ENCODE measurements at places on chromosomes 6 and 20.

- no peak for DNase-seq
Measured at GRCh38 chr20:37991908-37992307, 41.3 kb downstream of the TTI1 start.

GRCh38 chr6:16948396-16948795 is 153.5 kb upstream of the STMND1 start:
- no peak for DNase-seq

GRCh38 chr20:35368666-35369423 is 42.9 kb downstream of the UQCC1 start:
- no peak for DNase-seq

DNA sequence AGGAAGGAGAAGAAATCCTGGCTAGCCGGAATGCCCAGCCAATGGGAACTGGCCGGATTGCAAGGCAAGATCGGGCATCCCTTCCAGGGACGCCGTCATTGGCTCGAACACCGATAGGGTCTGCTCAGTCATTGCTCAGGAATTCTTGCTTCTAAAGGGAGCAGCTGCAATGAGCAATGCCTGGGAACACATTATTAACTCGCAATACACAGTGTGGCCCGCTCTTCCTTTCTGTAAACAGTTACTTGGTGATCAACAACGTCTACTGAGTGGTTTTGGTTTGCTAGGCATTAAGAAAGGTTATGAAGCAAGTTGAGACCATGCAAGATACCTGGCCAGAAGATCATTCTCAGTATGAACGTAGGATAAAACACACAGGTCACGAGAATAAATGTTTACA is 165.4 kb upstream of the CITED2 start:
- no peak for DNase-seq

GRCh38 chr6:162973151-162973872 is 245.5 kb downstream of the PACRG start:
- no peak for DNase-seq

GRCh38 chr6:158284876-158285655 is 27.2 kb upstream of the TULP4 start:
- no peak for DNase-seq

GRCh38 chr6:76982476-76983199 is 480.7 kb downstream of the HTR1B start:
- no peak for DNase-seq

DNA sequence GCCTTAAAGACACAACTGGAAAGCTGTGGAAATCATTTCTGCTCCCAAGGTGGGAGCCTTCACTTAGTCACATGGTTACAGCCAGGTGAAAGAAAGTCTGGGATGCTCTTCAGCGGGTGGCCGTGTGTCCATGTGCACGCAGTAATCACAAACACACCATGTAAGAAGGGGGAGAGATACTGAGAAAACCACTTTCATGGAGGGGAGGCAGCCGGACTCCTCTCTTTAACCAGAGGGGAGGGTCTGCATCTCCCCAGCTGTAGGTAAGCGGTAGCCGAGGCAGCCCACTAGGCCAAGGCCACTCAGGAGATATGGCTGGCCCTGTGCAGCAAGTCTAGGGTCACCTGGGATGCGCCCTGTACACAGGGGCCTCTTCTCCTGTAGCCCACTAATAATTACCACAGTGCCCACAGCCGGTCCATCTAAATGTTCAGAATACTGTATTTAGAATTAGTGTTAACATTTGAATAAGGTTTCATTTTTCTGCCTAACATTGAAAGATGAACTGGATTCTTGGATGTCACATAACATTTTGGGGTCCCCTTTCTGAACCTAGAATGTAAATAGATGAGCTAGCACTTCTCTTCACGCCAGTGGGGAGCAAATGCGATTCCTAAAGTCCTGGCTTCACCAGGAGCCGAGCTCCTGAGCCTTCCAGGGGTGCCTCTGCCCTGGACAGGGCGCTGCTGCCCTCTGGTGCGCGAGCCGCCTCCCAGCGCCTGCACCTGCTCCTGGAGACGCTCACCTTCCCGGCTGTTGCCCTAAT is 15.9 kb downstream of the GPR31 start:
- DNase-seq, result peak; percentile 36

DNA sequence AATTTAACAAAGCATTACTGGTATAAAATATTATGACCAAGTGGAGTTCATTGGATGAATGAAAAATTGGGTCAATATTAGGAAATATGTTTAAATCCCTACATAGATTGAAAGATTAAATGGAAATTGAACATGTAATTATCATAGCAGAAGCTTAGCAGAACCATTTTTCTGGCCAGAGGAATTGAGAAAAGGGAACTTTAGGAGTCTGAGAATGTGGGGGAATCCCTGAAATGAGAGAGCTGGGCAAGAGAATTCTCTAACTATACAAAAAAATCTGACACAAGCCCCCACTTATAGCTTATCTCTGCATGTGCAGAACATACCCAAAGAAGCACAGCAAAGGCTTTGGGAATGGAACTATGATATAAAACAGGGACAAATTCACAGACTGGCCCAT is 67.4 kb upstream of the ARHGAP18 start:
- no peak for DNase-seq

GRCh38 chr20:13220194-13220903 is 725 bp upstream of the ISM1 start:
- DNase-seq, result no peak

- DNase-seq, result no peak
Measured at GRCh38 chr6:169160091-169160854, 93.4 kb downstream of the THBS2 start.

DNA sequence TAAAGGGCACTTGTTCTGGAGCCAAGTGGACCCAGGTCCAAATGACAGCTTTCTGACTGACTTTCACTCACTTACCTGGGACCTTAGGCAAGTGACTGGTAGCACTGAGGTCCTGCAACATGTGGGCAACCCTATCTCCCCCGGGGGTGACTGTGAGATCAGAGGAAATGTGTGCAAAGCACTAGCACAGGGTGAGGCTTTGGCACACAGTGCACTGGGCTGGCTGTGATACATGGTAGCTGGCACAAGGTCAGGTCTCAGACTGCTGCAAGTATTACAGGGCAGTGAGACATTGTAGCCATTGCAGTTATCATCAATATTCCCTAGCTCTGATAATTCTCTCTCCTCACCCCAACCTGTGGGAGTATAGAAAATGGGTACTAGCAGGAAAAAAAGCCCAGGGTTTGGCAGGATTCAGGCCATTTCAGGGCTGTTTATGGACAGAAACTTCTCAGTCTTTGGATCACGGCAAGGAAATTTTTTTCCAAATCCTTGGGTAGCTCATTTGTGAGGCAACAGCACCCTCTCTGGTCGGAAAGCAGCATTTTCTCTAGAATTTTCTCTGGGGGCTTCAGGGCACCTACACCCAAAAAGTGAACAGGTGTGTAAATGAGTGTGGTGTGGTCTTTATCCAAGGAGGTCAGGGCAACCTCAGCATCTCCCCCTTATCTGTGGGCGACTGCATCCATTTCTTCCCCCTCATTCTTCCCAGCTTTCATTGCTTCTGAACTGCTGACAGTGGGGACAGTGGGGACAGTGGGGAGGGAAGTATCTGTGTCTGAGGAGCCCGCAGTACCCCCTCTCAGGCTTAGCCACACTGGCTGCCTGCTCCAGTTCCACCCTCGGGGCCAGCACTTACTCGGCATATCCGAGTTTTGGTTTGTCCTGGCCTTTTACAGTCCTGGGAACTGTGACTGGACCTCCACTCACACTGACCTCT is 148.7 kb upstream of the PHACTR3 start:
- DNase-seq, result no peak

DNA sequence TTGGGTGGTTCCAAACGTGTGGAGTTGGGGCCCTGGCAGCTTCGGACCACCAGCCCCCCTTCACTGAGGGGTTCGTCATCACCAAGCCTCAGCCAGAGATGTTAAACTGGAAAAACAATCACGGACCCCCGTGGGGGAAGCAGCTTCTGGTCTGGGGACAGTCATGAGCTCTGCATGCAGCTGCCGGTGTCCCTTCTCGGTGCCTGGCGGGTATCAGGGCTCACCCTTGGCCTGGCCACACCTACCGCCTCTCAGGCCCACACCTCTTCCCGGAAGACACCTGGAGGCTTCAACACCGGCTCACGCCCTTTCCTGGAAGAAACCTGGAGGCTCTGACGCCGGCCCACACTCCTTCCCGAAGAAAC is 77.8 kb upstream of the BHLHE23 start:
- no peak for DNase-seq

GRCh38 chr20:63950701-63951397 is 5.4 kb downstream of the UCKL1 start:
- no peak for DNase-seq

DNA sequence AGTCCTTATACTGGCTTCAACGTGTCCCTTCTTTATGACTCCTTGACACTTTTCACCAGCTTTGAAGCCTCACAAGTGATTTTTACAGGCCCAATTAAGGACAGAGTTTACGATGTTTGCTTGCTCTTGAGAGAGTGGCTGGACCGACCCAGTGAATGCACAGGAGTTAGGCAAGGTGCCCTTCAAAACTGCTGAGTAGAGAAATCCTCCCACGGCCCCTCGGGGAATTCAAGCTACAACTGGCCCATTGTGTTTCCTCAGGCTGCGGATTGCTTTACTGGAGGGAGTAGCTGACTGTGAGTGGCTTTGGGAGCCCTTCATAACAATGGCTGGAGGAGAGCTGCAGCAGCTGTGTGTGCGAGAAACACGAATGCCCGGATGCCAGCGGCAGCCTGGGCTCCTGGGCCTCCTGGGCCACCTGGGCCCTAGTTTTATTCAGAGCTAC is 50.0 kb downstream of the SGK1 start:
- DNase-seq, result no peak

GRCh38 chr20:13736436-13737191 is 48.1 kb downstream of the ESF1 start:
- DNase-seq, result no peak

GRCh38 chr6:163940705-163941623 is 526.4 kb downstream of the QKI start:
- DNase-seq, result no peak

GRCh38 chr6:22248513-22249308 is 48.1 kb downstream of the PRL start:
- no peak for DNase-seq

DNA sequence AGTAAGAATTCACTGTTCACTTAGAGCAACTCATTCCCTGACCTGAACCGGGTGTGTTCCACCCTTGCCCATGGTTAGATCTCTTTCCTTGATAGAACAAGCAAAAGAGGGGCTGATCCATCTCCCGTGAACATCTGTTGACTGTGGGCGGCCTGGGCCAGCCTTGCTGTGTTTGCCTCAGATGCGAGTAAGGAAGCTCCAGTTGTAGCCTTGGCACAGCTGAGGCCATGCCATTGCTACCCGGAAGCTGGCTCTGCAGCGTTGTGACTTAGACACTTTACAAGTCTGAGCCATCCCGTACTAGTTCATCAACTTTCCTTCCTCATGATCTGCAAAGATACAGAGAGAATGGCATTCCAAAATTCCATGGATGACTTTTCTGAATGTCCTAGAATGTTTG is 139.0 kb downstream of the MAP3K4 start:
- no peak for DNase-seq

- DNase-seq, result peak; percentile 41
Measured at GRCh38 chr6:43770372-43771209, 580 bp downstream of the VEGFA start.

GRCh38 chr6:89526563-89526869 is 93.6 kb downstream of the ANKRD6 start:
- no peak for DNase-seq

GRCh38 chr20:20992277-20992676 is 113.9 kb downstream of the LINC00237 start:
- no peak for DNase-seq
